ENCODE measurements at places on chromosomes 1 and 21.

DNA sequence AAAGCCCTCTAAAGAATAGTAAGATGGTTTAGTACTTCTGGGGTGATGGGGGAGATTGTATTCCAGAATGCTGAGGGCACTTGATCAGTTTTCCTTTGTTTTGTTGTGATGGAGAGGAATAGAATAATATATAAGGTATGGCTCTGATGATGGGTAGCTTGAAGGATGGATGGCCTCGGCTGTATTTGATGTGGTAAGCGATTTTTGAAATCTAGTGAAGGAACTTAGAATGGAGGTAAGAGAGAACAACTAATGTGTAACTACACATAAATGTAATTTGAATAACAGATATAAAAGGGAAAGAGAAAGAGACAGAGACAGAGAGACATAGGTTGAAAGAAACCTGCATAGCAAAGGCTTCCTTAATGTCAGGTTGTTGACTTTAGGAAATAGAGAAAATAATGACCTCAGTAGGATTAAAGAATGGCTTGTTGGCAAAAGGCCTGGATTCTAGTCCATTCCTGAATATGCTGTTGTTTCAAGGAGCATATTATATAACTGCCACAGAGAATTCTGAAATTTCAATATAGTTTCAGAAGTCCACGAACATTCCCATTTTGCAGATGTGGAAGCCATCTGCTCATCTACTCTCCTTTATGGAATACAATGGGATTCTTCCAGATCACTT is 58.7 kb downstream of the NIBAN1 start:
- DNase-seq = no peak

- no peak for DNase-seq
Observed at GRCh38 chr1:154456631-154457030, 45.4 kb upstream of the TDRD10 start.

DNA sequence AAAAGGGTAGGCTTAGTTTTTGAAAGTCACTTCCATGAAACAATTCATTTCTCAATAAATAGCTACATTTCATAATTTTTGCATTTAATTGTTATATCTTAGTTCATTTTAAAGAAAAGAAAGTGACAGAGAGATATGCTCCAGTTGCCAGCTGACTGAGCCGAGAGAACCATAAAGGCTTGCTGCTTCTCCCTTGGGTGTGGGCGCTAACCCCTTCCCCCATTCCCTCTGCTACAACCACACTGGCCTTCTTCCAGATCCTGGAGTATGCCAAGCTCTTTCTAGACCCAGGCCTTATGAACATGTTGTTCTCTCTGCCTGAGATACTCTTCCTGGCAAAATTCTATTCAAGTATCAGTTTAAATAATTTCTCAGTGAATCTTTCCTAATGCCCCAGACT is 12.3 kb downstream of the SORT1 start:
- no peak for DNase-seq

DNA sequence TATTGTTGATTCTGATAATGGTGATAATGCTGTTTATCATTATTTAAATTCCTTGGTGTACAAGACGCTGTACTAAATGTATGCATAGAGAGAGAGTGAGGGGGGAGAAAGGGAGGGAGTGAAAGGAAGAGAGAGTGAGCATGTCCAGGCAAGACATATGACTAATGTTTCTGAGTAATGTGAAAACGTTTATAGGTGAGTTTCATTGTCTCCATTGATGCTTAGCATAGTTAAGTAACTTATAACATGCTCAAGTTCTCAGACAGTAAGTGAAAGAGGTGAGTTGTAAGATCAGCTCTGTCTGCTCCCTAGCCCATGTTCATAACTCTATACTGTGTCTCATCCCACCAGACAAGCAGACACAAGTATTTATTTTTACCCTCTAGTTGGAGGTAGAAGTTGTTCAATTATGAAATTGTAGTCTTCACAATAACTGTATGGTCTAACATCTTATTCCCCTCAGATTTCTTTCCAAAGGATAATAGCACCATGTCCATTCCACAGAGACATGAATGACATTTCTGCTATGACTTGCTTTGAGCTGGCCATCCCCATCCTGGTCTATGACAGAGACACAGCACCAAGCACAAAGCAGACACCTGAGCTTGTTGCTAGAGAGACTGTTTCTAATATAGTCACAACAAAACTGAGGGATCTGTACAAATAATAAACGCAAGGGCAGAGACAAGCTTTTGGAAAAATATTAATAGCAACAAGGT is 285.1 kb downstream of the CACNA1E start:
- DNase-seq = no peak

DNA sequence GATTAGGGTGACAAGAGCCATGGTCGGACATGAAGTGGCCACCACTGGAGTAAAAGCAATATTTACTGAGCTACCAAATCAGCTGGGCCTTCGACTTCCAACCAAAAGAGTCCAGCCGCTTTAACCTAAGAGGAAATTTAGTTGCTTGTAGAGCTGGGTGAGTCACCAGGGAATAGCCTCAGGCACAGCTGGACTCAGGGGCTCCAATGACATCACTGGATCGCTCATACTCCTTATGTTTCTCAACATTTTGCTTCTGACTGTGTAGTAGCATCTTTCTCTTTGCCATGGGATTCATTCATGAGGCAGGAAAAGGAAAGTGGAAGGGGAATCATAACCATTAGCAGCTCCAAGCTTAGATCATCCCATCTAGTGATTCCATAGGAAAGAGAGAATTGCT is 664.4 kb downstream of the MATN1 start:
- no peak for DNase-seq

- DNase-seq = no peak
Observed at GRCh38 chr1:178368208-178368607, 128.6 kb downstream of the CLEC20A start.

DNA sequence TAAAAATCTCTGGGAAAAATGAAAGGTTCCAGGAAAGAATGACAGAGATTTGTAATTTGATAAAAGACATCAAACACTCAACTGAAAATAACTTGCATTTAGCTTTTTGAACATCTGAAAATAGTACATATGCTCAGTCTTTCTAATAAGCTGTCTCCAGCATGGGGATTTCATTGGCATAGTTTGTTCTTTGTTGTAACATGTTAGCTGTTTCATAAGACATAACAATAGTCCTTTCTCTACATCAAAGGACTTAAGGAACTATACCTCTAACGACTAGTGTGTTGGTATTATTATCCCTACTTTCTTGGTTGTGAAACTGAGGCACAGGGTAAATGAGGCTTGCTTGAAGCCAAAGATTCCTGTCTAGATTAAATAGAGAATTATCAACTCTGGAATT is 22.0 kb downstream of the EIF2B3 start:
- no peak for DNase-seq

- no peak for DNase-seq
Observed at GRCh38 chr1:90708826-90709225, 8.3 kb downstream of the BARHL2 start.

GRCh38 chr1:53391982-53392381 is 64.1 kb upstream of the LRP8 start:
- DNase-seq = no peak

- DNase-seq = no peak
Observed at GRCh38 chr1:207805841-207806421, 54.1 kb downstream of the CD46 start.

GRCh38 chr1:91940496-91940895 is 8.7 kb upstream of the BRDT start:
- no peak for DNase-seq

GRCh38 chr21:38386967-38387366 is 111.3 kb downstream of the ERG start:
- no peak for DNase-seq

DNA sequence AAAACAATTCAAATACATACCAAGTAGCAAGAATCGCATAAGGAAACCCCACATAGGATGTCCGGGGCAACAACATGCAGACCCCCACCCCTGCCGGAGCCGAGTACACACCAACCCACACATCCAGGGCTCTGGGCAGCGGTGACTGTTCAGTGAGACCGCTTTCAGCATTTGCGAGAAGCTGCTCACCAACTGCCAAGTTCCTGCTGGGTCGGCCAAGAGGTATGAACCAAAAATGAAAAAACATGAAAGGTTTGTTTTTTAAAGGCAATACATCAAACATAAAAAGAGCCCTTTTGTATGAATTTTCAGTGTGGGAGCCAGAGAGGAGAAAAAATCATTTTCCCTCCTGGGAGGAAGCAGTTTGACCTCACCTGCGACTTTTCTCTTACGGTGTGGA is 92.3 kb downstream of the SIM2 start:
- DNase-seq = no peak

- no peak for DNase-seq
Observed at GRCh38 chr1:194223596-194223995, 1037.2 kb upstream of the B3GALT2 start.

DNA sequence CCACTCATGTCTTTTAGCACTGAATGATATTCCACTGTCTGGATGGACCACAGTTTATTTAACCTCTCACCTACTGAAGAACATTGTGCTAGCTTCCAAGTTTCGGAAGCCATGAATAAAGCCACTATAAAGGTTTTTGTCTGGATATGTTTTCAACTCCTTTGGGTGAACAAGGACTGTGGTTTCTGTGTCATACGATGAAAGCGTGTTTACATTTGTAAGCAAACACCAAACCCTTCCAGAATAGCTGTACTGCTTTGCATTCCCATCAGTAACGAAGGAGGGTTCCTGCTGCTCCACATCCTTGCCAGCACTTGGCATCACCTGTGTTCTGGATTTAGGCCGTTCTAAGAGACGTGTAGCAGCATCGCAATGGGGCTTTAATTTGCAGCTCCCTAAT is 10.7 kb upstream of the ARHGEF16 start:
- no peak for DNase-seq

DNA sequence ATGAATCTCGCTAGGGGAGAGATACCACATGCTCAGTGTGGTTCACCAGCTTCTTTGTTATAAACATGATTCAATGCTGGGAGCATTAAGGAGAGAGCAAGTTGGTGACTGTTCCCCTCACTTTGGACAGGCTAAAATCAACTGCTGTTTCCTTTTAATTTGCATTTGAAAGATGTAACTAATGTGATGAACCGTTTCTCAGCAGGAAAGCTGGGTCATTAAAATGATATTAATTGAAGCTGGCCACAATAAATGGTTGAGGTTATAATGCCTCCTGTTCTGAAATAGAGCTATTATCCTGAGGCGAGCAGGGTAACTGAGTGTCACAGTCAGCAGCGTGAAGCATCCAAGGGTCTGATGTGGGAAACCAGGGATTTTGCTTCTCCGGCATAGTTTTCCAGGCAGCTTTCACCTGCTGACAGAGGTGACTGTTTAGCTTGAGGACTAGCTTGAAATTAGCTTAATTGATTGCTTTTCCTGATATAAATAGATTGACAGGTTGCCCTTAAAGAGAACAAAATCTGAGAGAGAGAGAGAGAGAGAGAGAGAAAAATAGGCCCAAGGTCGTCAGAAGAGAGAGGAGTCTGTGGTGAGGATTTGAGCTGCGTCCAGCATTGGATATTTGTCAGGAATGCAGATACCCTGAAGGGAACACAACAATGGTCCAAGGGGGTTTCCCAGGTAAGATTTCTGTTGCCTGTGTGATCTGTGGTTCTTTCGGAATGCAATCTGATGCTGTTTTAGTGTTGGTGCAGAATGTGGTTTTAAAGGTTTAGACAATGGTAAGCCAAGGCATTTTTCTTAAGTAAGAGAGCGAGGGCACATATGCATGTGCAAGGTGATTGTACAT is 209.7 kb downstream of the PATJ start:
- DNase-seq = no peak

DNA sequence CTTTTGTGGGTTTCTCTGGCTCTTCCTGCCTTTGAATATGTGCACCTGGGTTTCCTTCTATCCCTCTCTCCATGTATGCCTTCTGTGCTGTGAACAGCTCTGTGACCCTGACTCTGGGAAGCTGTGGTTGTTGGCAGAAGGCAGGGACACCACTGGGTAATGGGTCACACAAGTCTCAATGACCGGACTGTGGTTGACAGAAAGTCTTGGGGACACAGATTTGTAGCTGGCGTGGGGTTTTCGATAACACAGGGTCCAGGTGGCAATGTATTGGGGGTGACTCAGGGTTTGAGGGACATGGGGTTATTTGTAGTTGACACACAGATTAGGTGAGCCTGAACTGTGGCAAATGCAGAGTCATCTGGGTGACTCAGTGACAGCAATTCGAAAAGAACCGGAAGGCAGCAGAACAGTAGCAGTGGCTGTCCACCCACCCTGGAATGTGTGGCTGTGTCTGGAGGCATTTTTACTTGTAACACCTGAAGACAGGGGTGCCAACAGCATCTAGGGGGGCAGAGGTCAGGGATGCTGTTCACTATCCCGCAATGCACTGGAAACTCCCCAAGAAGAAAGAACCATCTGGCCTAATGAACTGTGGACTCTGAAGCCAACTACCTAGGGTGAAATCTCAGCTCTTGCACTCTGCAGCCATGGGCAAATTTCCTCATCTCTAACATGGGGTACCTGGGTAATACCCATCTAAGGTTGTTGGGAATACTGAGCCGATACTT is 13.0 kb upstream of the SLC6A9 start:
- DNase-seq = no peak

DNA sequence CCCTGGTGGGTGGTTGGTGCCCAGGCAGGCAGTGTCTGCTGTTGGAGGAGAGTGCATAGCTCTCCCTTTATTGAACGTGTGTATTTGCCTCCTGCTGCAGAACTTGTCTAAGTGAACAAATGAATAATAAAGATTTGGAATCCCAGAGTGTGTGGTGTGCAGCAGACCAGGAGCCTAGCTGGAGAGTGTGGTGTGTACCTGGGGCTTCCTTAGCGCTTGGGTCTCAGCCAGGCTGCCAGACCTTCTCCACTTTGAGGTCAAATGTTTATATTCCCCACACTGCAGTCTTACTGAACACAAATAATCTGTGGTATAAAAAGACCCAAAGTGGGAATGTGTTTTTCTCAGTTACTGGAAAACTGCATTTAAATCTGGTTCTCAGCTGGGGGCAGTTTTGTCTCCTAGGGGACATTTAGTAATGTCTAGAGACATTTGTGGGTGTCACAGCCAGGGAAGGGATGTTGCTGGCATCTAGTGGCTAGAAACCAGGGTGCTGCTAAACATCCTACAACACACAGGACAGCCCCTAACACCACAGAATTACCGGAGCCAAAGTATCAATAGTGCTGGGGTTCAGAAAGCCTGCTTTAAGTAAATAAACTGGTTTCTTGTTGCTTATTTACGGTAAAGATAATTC is 23.6 kb downstream of the SLC37A1 start:
- DNase-seq = no peak

DNA sequence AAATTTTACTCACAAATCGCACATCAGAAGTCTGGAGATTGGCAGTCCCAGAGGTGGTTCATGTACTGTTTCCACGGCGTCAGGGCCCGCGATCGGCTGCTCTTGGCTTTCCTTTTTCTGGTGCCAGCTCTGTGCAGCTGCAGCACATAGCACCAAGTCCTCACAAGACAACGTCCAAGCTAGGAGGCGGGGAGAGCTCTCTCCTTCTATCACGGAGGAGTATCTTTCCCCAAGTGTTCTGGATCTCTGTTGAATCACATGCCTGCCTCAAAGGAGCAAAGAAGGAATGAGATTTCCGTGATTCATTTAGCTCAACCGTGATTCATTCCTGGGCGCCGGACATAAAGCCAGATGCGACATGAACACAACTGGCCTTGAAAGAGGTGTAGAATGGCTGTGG is 25.5 kb downstream of the MT1HL1 start:
- DNase-seq = no peak

All from SHP77 (cell line).